ENCODE measurements at places on chromosomes 3 and 15.

DNA sequence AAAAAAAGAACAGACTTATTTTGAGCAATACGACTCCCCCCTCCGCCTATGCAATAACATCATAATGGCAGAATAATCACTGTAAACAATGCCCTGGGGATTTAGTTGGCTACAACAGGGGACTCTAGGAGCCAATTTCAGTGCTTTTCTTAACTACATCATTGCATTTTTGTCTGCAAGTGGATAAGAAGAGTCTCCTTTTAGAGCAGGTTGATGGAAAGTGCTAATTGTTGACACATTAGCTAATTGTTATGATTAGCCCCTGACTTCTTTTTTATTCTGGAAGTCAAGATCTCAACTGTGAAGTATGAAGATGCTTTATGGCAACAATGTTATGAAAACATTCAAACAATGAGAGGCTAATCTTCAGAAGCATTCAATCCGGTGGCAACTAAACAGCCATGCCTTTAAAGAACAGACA is 121.2 kb downstream of the MECOM start:
- DNase-seq, result no peak

DNA sequence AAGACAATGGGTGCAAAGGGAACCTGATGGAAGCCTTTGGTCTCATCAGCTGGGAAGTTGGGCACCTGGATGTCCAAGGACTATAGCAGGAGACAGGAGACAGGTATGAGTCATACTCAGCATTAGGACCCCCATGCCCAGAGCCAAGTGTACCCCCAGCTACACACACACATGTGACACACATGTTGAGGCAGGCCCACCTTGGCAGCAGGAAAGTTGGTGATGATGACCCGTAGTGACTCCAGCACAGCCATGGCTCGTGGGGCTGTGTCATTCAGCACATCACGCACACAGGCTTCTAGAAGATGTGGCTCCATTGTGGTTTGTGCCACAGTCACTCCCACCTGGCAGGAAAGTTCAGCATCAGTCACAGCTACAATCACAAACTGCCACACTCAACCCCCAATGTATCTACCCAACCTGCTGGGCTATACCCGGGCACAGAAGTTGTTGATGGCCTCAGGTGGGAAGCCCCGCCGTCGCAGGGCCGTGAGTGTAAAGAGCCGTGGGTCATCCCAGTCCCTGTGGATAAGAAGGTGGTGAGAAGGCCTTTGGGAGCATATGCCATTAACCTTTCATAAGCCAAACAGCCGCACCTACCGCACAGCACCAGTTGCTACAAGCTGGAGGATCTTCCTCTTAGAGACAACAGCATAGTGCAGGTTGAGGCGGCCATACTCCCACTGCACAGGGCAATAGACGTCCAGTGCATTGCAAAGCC is 5.2 kb upstream of the QRICH1 start:
- DNase-seq, result no peak

- no peak for DNase-seq
These were observed 31.0 kb upstream of the ZCWPW2 start for GRCh38 chr3:28317438-28318022.

GRCh38 chr3:129859272-129859671 is 34.2 kb downstream of the TMCC1 start:
- no peak for DNase-seq

- no peak for DNase-seq
These were observed 542 bp downstream of the INKA1 start for GRCh38 chr3:49803465-49804140.

GRCh38 chr3:116445990-116446389 is 703 bp upstream of the LSAMP start:
- no peak for DNase-seq

GRCh38 chr3:27224197-27224596 is 145.0 kb downstream of the NEK10 start:
- DNase-seq, result no peak

GRCh38 chr3:73144276-73144675 is 82.8 kb downstream of the EBLN2 start:
- DNase-seq, result no peak

- no peak for DNase-seq
These were observed 22.4 kb upstream of the SRP14 start for GRCh38 chr15:40061212-40061901.

- no peak for DNase-seq
These were observed 39.7 kb downstream of the RAD54L2 start for GRCh38 chr3:51578238-51578637.

DNA sequence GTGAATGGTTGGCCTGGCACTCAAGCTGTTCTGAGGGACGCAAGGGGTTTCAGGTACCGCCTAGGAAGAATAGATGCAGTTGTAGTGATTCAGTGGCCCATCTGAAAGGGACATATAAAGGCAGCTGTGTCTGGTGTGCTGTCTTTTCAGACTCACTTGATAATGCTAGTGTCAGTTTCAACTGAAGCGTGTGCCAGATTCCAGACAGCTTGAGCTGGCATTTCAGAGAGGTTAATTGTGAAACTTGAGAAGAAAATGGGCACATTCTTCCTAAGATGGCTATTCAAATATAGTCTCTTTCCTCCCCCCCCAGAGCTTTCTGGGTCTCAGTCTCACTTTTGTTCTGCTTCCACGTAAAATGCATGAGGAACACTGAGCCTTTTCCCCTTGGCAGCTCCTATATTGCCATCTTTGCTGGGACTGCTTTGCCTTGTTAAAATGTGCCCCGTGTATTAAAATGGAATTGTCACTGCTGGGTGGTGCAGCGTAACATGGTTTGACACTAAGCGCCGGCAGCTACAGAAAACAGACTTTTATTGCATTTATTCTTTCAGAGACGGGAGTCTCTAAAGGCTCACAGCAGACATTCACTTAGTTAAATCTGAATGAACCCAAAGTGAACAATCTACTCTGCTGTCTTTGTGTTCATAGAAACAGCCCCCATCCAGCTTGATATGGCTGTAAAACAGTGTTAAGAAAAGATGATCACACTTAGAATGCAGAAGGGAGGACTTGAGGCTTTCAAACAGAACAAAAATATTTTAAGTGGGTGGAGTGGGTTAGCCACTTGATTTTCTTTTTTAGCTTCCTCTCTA is 478.7 kb downstream of the RBMS3 start:
- DNase-seq, result no peak

GRCh38 chr3:186315581-186316354 is 46.3 kb downstream of the DGKG start:
- DNase-seq, result no peak

GRCh38 chr3:142650001-142650693 is 54.0 kb downstream of the PLS1 start:
- DNase-seq, result no peak

- no peak for DNase-seq
These were observed 34.7 kb upstream of the SH3BP5 start for GRCh38 chr3:15367059-15367458.

- DNase-seq, result no peak
These were observed 691.5 kb upstream of the ARPP21 start for GRCh38 chr3:34947834-34948233.

GRCh38 chr3:31968927-31969418 is 12.1 kb downstream of the OSBPL10 start:
- DNase-seq, result no peak

GRCh38 chr3:111577798-111578685 is 17.1 kb downstream of the ZBED2 start:
- no peak for DNase-seq

GRCh38 chr15:99174567-99175395 is 69.9 kb downstream of the SYNM start:
- DNase-seq, result no peak

DNA sequence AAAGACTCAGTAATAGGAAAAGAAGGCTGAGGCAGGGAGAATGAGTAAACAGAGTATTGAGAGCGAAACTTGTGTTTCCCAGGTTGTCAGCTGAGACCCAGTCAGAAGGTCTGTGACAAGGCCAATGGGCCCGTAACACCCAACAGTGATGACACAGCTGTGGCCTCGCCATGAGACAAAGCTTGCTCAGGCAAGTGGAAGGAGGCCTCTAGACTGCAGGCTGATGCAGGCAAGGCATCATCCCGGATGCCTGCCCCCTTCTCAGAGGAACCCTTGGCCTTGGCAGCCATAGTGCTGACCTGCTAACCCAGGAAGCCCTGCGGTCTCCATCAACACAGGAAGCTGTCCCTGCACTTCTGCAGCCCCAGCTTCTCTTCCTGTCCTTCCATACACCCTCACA is 15.4 kb downstream of the RAB6B start:
- DNase-seq, result no peak

- DNase-seq, result no peak
These were observed 200.2 kb downstream of the RPLP1 start for GRCh38 chr15:69652751-69653305.

GRCh38 chr3:45280232-45280631 is 54.1 kb upstream of the TMEM158 start:
- no peak for DNase-seq

GRCh38 chr3:115279939-115280338 is 132.9 kb upstream of the ZBTB20 start:
- DNase-seq, result no peak

GRCh38 chr15:87500240-87500639 is 756.3 kb downstream of the NTRK3 start:
- DNase-seq, result no peak

DNA sequence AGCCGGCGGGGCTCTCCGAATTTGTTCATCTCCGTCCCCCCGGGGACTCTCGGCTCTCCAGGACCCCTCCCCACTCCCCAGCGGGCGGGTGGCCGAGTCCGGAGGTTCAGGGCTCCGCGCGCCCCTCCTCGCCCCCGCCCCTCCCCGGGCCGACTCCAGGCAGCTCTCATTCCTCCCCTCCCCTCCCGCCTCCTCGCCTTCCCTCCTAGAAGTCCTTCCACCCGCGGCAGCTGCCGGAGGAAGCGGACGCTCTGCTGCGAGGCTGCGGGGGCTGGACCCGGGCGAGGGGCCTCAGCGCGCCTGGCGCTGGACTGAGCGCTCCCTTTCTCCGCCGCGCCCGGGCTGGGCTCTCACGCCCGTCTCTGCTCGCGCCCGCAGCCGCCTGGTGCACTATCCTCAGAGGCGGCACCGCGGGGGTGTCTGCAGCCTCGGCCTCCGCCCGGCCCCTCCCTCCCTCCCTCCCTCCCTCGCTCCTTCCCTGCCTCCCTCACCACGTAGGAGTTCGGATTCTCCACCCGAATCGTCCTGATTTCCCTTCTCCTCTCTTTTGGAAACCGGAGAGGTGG is at the start of gene ROBO2:
Gene ROBO2, plus strand, starts transcription at position 494 of the 566 bp plus-strand sequence. CDS start 687 bp downstream, outside the sequence.
- DNase-seq, result no peak

- no peak for DNase-seq
These were observed 121.1 kb downstream of the ROBO2 start for GRCh38 chr3:77160931-77161497.

- DNase-seq, result no peak
These were observed 78.0 kb upstream of the KCNH8 start for GRCh38 chr3:19070325-19070724.

- DNase-seq, result no peak
These were observed 80.3 kb upstream of the FLNB start for GRCh38 chr3:57927916-57928315.

DNA sequence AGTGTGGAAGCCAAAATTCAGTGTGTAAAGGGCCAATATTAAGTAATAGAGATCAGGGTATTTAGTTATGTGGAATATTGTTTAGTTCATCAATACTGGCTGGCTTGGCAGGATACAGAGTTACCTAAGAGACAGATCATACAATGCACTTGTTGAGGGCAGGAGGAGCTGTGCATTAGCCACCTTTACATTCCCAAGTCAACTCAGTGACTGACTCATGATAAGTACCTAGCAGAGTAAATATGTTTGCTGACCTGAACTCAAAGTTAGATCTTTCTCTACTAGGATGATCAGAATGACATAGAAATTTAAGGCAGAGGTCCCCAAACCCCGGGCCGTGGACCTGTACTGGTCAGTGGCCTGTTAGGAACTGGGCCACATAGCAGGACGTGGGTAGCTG is 3.5 kb upstream of the ABHD17C start:
- DNase-seq, result no peak

DNA sequence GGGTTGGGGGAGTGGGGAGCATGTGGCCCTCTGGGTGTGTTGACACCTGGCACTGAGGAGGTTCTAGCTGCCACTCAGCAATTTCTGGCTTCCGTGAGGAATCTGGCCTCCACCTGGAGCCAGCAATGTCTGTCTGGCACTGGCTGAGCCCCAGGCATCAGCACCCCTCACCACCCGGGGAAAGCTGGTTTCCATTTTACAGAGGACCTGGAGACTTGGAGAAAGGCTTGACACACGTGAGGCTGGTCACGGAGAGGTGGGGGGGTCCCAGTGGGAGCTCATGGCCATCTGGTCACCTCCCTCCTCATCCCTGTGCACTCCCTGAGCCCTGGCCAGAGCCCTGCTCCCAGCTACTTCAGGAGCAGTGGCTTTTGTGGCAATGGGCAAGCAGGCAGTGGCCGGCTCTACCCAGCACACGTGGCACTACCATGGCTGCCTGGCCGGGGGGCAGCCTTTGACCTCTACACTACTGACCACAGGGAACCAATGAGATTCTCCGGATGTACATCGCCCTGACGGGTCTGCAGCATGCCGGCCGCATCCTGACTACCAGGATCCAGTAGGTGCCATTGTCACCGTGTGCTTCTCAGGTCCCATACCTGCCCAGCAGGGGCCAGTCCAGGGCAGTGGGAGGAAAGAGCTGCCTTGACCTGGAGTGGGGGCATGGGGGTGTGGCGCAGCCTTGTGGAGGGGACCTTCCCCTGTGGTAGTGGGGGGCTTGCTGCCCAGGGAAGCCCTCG is 28.5 kb downstream of the ACAD9 start:
- DNase-seq, result no peak

DNA sequence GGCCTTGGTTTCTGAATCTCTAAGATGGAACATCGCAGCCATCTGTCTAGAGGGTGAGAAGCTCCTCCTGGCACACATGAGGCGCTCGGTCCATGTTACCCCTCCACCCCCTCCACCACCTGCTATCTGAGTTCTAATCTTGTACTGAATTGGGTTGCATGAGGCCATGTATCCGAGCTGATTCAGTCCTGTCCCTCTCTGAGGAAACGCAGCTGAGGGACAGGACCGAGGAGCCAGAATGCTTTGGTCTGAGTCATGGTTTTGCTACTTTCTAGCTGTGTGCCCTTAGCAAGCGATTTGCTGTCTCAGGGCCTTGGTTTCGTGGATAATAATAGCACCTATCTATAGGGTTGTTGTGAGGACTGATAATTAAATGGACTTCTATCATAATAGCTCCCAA is 87.8 kb upstream of the SEC13 start:
- no peak for DNase-seq

- no peak for DNase-seq
These were observed 2.1 kb downstream of the GHRL start for GRCh38 chr3:10290481-10291176.
